Lower leg skin (tissue), 4 donors: ENCODE measurements at places on chromosomes 7 and 10. TPM values are rescaled to one million over a fixed set of nuclear protein-coding genes. Genes with fewer than 3 reads are reported as not detected.

PTPN20 gene
- 6.0 TPM for total RNA-seq

GHRHR gene
- total RNA-seq = not detected

CLCN1 gene
- total RNA-seq = not detected

PRSS37 gene
- total RNA-seq = not detected

MKI67 gene
- total RNA-seq = 2.4 TPM

ATRNL1 gene
- 0.61 TPM for total RNA-seq

RASSF4 gene
- 4.4 TPM for total RNA-seq

DNA sequence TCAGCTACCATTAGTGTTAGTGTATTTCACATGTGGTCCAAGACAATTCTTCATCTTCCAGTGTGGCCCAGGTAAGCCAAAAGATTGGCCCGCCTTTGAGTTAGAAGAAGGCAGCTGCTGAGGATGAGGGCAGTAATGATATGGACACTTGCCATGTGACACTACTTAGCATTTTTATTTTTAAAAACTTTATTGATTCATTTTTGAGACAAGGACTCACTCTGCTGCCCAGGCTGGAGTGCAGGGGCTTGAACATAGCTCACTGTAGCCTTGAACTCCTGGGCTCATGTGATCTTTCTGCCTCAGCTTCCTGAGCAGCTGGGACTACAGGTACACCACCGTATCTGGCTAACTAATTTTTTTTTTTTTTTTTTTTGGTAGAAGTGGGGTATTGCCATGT is 12.3 kb upstream of the ACTR3B start:
- DNase-seq = no peak

DNA sequence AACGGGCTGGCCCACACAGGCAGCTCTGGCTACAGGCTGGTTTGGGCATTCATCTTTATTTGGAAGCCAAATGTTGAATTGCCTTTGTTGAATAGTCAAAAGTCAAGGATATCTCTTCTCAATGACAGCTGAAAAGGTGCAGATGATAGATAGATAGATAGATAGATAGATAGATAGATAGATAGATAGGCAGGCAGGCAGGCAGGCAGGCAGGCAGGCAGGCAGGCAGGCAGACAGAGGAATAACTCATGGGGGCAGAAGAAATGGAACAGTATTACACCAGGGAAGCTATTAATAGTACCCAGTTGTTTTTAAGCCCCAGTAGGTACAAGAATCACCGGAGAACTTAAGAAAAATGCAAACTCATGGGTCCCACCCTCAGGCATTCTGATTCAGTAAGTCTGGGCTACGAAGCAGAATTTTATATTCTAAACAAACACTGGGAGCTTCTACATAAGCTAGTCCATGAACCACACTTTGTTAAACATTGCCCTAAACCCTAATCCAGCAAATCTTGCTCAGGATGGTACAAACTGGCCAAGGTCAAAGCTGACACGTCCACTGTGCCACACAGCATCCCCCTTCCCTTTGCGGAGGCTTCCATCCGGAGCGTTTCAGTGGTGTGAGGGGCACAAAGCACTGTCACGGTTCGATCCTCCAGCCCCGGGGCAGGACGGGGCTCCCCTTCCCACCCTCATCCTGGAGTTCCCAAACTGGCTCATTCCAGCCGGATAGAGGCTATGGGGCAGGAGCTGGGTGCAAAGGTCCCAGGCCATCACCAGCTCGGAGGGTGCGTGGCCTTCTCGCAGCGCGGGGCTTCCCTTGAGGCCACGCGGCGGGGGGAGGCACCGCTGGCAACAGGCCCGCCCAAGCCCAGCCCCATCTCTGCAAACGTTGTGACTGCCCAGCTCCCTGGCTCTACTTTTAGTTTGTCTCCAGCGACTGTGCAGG is 6.7 kb downstream of the PRKAG2 start:
- DNase-seq = no peak

DNA sequence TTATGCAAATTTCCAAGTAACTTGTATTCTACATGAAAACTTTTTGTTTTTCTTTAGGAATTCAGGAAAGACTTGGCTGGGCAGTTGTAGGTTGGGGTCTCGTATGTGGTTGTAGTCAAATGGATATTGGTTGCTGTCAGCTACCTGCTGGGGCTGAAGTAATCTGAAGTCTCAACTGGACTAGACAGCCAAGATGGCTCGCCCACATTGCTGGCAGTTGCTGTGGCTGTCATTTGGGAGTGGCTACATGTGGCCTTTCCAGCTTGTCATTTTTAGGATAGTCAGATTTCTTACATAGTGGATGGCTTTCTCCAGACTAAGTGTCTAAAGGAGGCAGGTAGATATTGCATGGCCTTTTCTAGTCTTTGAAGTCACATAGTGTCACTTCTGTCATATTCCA is 32.6 kb downstream of the EXOC6 start:
- no peak for DNase-seq

- no peak for DNase-seq
Observed at GRCh38 chr7:150803161-150803860, 2.7 kb downstream of the TMEM176A start.

GRCh38 chr7:129591868-129592267 is 19.7 kb upstream of the NRF1 start:
- DNase-seq = no peak

DNA sequence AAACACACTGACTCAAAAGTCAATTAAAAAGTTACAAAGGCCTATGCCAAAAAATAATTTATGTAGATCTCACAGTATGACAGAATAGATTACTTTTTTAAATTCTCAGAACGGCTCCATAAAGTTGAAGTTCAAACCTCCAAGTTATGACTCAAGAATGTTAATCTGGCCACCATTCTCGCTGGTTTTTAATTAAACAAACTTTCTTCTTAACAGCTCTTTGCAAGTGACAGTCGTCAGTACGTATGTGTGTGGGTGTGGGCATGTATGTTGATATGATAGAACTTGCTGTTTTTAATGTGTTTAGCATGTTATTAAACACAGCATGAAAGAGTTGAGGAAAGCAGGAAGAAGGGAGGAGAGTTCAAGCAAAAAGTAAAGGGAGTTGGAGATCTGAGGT is 18.5 kb downstream of the PRKCQ start:
- DNase-seq = no peak

DNA sequence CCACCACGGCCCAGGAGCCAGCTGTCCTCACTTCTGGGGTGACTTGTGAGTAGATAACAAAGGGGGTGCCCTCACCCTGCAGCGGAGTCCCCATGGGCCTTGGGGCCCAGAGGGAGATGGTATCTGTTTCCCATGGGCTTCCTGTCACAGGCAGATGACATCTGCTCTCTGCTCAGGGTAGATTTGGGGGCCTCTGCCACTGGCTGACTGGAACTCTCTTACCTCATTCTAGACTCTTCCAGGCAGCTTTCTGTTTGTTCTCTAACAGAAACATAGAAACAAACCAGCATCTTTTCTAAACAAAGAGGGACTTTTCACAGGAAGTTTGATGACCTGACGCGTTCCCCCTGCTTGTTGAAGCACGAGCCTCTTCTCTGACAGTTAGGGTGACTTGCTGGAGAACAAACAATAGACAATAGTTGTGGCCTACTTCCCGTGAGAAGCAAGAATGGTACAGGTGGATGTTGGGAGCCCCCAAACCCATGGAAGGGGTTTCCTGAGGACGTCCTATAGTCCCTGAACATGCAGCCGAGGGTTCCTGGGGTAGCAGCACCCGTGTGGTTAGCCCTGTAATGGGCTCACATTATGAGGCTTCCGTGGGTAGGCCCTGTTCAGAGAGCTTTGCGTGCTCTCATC is 61.6 kb downstream of the GRK5 start:
- DNase-seq = no peak

- no peak for DNase-seq
Observed at GRCh38 chr7:67764289-67764688, 767.7 kb downstream of the TYW1 start.

DNA sequence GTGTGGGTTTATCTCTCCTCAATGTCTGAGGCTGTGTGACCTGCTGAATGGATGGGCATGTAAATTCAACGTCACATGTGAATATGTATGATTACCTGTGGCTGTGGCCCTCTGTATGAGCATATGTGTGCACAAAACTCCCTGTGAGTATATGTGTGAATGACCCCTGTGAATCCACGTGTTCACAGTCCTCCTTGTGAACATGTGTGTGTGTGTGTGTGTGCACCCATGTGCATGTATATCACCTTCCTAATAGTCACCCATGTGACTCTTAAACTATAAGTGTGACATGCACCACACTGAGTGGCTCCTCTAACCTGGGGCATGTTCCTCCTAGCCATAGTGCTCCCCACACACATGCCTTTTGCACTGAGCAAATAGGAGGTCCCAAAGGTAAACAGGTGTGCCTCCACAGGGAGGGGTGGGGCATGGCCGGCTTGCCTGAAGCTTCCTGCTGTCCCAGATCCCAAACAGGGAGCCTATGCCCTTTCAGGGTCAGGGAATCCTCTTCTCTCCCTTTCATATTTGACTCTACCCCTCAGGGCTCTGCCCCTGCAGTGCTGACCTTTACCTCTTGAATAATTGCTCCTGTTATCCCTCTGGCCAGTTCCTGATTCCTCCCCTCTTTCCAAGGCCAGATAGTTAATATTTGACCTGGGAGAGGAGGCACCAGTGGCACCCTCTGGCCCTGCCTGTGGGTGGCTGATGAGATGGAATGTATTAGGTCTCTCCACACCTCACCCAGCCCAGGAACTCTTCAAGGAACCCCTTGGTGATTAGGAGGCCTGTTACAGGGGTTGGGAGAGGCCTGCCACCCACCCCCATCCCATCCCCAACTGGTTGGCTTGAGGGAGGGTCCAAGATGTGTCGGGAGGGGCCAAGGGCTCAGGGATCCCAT is 1.9 kb downstream of the SEMA4G start:
- DNase-seq = no peak

DNA sequence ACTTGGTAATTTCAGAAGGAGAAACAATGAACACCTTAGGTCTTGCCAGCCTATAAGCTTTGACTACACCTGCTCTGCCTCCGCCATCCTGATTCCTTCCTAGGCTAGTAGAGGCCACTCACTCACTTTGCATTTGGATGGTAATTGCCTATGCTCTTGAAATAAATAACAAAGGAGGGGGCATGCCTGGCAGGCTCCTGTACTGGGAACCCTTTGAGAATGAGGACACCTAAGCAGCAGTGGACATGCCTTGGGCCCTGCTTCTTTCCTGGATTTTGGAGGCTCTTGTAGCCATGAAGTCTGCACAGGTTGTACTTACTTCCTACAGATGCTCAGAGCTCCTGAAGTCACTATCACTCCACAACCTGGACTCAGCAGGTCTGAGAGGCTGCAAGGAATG is 65.8 kb downstream of the BLNK start:
- DNase-seq = no peak

GRCh38 chr7:128922496-128923410 is 12.2 kb upstream of the KCP start:
- DNase-seq = no peak

- DNase-seq = no peak
Observed at GRCh38 chr10:105706281-105707026, 1065.4 kb downstream of the SORCS3 start.

DNA sequence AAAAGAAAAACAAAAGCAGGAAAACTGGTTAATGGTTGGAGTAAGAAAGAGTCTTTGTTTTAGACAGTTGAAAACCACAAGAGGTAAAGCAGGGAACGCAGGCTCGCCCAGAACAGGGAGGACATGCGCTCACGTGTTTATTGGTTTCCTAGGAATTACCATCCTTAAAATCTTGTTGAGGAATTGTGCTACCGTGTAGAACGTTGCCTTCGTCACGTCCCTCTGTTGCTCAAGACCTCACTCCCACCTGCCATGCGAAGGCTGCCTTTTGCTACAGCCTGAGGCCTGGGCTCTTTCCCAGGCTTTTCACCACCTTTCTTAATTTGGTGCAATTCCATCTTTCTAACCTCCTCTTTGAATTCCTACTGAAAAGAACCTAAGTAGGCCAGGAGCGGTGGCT is 61.6 kb upstream of the CAMK1D start:
- no peak for DNase-seq
